ENCODE measurements at places on chromosomes 12 and 14.
A peak's percentile ranks its signal among the peaks of the same experiment; 100 is the strongest.

DNA sequence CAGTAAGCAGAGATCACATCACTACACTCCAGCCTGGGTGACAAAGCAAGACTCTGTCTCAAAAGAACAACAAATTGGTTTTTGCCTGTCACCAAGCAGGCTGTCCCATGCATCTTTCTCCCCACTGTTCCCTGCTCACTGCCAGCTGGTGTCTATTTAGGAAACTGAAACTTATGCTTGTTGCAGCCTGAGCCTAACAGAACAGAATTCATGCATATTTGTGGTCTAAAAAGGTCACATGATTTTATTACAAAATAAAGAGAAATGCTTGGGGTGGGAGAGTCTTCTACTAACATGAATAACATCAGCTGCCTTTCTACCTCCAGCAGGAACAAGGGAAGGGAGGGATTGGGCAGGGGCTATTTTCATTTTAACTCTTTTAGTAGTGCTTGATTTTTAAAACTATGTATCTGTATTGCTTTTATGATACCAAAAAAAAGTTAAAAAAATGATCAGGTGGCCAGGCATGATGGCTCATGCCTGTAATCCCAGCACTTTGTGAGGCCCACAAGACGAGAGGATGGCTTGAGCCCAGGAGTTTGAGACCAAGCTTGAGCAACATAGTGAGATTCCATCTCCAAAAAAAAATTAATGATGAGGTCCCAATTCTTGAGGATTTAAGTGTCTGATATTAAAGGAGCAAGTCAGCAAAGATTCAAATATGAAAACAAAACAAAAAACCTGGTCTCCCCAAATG is 923 bp downstream of the STAT2 start:
- no peak for DNase-seq

- DNase-seq, result no peak
Observed at GRCh38 chr12:8907513-8907912, 6.8 kb upstream of the PHC1 start.

DNA sequence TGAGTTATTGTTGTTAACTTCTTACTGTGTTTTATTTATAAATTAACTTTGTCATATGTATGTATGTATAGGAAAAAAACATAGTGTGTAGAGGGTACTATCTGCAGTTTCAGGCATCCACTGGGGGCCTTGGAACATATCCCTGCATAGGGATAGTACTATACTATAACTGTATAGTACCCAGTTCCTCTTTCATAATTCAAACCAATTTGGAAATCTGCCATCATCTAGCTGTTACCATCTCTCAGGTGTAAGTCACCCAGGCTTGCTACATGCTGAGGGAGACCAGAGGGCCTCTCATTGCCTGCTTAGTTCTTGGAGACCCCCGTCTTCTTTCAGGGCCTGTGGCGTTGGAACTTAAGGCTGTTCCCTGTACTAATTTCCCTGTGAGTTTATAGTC is 12.9 kb upstream of the DCD start:
- no peak for DNase-seq

GRCh38 chr12:131432532-131433260 is 278.2 kb upstream of the SFSWAP start:
- no peak for DNase-seq

- no peak for DNase-seq
Observed at GRCh38 chr14:85534458-85535293, 4.7 kb downstream of the FLRT2 start.

GRCh38 chr14:72291908-72292688 is 359.9 kb downstream of the RGS6 start:
- peak; percentile 58 for DNase-seq

DNA sequence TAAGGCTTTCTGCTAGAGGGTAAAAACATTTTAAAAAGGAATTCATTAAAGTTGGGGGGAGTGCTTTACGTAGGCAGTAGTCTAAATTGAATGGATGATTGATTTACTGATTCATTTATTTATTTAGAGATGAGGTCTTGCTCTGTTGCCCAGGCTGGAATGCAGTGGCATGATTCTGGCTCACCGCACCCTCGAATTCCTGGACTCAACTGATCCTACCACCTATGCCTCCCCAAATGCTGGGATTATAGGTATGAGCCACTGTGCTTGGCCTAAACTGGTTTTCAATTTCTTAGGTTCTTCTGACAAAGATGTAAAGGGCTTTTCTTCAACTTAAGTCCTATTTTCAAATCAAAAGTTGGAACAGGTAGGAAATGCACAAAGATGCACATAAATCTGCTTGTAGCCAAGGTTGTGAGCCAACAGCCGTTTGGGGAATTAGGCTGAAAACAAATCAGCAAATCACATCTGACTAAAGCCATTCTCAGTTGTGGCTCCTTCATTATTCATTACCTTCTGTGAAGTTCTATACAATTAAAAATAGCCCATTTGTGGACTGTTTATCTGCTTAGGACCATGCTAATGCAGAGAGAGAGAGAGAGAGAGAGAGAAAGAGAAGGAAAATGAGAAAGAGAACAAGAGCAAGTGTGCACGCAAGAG is 218.0 kb downstream of the PPM1H start:
- no peak for DNase-seq

GRCh38 chr14:78254911-78255461 is 84.8 kb downstream of the NRXN3 start:
- DNase-seq, result no peak

DNA sequence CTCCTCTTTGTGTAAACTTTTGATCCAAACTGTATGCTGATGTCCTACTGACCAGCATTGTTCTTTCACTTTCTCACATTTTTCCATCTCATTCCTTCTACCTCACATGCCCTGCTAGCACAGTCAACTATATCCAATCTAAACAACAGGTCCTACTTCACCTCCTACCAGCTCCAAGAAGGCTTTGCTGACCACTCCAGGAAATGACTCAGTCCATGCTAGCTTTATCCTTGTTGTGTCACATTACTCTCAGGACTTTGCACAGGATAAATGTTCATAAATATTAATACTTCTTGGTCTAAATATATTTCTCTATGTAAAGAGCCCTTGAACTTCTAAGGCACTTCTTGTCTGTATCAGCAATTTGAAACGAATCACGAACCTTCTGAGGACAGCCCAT is 64.9 kb upstream of the PCED1B start:
- DNase-seq, result no peak

Measured in NCI-H1694 (cell line).